ENCODE measurements at places on chromosomes 13 and 19.

DNA sequence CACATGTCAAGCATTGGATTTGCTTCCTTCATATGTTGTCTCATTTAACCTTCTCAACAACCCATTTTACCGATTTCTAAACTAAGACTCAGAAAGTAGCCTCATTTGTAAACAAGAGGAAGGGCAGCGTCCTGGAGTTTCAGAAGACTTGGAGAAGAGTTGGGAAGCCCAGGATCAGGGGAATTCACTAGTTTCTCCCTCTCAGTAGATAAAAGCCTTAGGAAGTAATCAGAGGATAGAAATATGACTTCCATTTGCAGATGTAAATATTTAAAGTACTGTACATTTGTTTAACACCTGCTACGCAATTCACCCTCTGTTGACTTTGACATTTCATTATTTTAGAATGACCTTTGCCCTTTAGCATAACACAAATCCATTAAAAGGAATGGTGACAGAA, 216.4 kb downstream of the DCT start:
- no peak for DNase-seq

GRCh38 chr19:46076951-46077814, 36.4 kb upstream of the IGFL4 start:
- no peak for DNase-seq

DNA sequence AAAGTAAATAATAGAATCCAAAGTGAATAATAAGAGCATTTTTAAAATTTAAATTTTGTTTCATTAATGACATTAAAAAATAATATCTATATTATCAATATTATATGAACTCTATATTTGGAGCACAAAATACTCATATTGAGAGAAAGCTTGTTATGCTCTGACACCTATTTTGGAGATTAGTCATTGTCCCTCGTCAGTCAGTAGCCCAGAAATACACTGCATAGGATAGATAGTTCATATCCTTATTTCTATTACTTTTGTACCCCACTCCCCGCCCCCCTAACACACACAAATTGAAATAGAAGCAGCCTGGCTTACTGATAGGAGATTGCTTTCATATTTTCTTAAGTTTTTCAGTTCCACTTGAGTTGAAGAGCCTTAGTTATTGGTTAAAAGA, 652.8 kb downstream of the PCDH9 start:
- DNase-seq = no peak

- no peak for DNase-seq
Observed at GRCh38 chr13:29502391-29503008, 93.0 kb downstream of the SLC7A1 start.

GRCh38 chr19:50273821-50274220, 55.4 kb downstream of the KCNC3 start:
- DNase-seq = no peak

DNA sequence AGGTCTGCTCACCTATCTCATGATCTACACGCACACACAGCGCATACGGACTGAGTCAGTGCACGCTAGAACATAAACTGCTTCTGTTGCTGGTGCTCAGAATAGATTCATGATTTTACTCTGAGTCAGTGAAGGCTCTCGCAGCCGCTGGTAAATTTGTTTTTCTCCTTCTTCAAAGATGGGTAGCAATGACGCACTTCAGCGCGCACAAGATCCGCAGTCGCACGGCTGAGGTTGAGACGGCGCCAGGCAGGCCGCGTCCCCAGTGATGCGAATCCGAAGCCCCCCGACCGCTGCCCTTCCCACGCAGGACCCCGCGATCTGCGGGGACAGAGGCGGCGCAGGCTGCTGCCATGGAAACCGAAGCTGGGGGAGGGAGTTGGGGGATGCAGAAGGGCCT, 103.7 kb upstream of the USP29 start:
- DNase-seq = no peak

- DNase-seq = no peak
Observed at GRCh38 chr19:41341669-41342490, 11.8 kb downstream of the TGFB1 start.

DNA sequence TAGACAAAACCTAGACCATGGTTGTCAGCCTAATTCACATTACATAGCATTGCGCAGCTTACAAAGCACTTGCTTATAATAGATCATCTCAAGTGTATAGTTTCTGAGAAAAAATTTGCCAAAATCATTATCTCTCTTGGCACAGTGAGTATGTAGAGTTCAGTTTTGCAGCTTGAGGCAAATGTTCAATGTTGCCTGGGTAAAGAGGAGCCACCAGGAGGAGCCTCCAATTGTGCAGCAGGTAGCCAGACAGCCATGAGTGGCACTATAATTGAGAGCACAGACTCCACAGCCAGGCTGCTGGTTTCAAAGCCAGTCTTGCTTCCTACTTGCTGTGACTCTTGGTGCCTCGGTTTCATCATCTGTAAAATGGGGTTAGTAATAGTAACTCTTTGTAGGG, 24.0 kb upstream of the OLFM4 start:
- DNase-seq = no peak

DNA sequence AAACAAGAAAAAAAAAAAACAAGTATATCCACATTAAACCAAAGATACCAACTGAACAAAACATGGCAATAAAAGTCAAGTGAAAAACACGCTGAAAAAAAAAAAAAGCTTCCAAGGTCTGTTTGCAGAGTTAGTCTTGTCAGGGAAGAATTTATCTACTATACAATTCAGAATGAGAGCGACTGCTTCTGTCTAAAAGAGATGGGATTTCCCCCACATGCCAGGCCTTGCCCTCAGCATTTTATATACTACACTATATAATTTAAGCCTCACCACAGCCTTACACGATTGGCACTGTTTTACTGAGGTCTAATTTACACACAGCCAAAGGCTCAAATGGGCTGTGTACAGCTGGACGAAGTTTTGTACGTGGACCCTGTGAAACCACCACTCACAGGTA, 67.3 kb downstream of the FOXO1 start:
- no peak for DNase-seq

DNA sequence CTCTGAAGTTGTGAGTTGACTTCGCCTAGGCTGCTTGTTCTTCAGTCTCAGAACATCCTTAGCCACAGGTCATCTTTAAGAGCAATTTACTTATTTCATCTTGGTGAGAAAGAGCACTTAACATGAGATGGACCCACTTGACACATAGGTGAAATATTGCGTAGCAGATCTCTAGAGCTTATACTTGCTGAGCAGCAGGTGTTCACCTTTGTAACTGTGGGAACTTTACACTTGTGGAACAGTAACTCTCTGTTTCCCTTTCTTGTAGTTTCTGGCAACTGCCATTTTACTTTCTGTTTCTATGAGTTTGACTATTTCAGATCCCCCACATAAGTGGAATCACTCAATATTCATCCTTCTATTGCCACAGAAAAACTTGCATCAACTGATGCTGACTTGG, 95.7 kb downstream of the SLC10A2 start:
- no peak for DNase-seq

GRCh38 chr19:21496876-21497275, 8.5 kb upstream of the ZNF429 start:
- DNase-seq = no peak

GRCh38 chr13:38042771-38043170, 173.2 kb upstream of the TRPC4 start:
- DNase-seq = no peak

DNA sequence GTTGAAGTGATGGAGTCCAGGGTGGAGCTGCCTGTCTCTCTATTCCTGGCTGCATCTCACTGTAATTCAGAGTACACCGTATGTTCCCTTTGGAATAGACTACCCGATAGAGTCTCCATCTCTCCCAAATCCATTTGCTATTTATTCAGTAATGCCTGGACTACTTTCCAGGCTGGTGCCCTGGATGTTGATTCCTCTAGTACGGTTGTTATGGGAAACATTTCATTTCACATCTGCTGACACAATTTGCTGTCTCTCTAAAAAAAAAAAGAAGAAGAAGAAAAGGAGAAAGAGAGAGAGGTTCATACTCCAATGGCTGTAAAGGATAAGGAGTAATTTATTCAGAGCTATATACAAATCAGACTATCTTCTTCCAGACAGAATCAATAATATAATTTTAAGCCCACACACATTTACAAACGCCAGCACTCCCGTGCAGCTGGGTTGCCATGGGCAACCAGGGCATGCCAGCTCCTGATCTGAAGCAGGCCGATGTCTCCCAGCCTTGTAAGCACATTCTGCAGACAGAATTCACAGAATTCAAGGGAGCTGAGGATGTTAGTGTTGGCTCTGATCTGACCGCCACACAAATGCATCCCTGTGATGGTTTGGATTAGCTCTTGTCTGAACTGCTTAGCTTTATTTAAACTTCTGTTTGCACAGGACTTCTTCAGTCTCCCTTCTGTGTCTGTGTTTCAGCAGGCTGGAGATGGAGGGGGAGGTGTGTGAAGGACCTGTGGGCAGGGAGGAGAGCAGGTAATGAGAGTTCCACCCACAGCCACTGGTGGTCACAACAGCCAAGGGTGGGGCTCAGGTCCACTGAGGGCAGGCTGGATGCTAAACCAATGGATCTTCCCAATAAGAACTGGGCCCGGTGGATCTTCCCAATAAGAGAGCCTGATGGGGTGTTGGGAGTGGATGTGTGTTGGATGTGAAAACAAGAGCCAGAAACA, 66.0 kb downstream of the TEX26 start:
- no peak for DNase-seq

- no peak for DNase-seq
Observed at GRCh38 chr13:24348385-24348784, 39.0 kb downstream of the C1QTNF9 start.

- no peak for DNase-seq
Observed at GRCh38 chr13:22111152-22111783, 440.4 kb downstream of the FGF9 start.

- no peak for DNase-seq
Observed at GRCh38 chr19:28396287-28396831, 816.6 kb downstream of the UQCRFS1 start.

DNA sequence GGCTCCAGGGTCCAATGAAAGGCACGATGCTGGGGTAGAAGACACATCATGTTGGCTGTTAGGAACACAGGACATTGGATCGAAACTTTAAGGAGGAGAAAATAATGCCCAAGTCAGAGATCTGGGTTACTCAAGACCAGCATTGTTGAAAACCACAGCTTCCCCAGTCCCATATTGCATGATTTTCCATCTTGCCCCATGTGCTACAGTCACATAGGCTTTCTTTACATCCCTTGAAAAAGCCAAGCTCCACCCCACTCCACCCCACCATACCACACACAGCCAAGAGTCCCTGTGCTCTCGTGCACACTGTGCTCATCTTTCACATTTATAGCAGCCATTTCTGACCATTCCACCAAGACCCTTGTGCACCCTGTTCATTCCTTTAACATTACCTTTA, 636.2 kb downstream of the DIAPH3 start:
- DNase-seq = no peak

GRCh38 chr19:33509774-33510173, 11.8 kb downstream of the PEPD start:
- no peak for DNase-seq

DNA sequence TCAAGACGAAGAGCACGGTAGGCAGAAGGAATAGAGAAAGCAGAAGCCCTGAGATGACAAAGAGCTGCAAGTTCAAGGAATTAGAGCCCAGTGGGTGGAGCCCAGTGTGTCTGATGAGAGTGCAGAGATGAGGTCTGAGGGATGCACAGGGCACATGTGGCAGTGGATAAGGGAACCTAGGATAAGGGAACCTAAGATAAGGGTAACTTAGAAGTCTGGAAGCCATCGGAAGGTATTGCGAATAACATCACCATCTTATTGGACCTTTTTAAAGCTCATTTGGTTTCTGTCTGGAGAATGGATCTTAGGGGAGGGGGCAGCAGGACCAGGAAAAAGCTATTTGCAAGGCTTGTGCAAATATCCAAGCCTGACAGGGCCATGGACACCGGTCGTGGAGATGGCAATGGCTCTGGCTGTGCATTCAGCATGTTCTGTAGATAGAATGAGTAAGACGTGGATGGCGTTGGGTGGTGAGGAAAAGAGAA, 1.3 kb downstream of the FPR3 start:
- DNase-seq = no peak

DNA sequence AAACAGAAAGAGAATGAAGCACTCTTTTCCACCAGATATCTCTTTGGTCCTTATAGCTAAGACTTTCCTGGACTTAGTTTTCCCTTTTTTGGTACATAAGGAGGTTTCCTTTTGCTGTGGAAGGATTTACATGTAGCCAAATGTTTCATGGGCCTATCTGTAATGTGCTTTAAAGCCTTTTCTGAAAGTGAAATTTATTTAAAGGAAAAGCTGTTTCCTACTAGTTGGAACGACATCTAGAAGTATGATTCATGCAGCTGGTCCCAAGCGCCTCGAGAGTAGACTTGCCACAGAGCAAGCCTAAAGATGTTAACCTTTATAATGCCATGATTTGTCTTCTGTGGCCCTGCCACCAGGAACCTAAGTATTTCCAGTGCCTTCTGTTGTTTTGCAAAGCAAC, 390.3 kb downstream of the DLEU7 start:
- no peak for DNase-seq

DNA sequence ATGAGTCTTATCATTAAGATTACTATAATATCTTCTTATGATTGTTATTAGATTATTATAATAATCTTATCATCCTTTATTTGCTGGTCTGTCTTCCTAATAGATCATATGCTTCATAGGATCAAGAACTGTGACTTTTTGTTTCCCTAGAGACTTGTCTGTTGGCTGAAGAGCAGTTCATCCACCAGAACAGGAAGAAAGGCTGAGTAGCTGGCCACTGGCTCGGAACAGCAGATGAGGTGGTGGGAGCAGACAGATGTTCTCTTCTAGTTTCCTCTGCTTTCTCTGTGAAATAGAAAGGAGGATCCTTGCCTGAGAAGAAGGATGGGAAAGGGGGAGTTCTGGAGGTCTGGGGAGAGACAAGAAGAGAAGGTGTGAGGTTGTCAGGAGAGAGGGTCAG, 120.0 kb downstream of the CCNA1 start:
- DNase-seq = no peak

GRCh38 chr13:22220151-22221135, 549.6 kb downstream of the FGF9 start:
- DNase-seq = no peak

- DNase-seq = no peak
Observed at GRCh38 chr13:43353631-43354030, 330.2 kb downstream of the DNAJC15 start.

DNA sequence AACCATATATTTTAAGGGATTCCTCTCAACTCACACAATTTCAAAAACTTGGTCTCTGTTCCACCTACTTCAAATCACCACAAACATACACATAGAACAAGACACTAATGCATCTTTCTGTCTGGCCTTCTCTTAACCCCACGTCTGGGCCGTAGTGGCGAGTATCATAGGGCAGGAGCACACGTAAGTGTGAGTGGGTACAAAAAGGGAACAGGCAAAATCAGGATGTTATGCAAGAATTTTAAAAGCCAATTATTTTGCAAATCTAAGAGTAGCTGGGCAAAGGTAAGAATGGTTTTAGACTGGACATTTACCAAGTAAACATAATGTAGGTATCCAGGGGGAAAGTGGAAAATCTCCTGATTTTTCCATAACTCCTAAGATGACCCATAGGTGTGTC, 35.1 kb downstream of the MTMR6 start:
- DNase-seq = no peak

GRCh38 chr13:36801035-36801434, 18.0 kb upstream of the RFXAP start:
- no peak for DNase-seq

DNA sequence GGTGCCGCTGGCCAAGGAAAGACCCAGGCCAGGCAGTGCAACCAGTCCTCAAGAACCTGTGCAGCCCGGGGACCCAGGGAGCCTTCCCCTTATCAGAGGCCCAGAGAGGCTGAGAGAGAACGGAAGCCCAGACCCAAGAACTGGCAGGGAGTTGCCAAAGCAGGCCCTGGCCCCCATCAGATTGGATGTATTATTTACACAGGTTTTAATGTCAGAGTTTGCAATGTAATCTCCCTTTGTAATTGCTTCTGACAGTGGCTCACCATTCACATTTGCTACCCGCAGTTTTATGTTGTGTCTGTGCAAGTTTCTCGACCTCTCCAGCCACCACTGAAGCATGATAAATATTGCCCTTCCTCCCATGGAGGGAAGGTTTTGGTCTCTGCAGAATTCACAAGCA, 660.9 kb downstream of the LIG4 start:
- no peak for DNase-seq
